A172 (cell line): ENCODE measurements at places on chromosomes 6 and 20. TPM values are rescaled to one million over a fixed set of nuclear protein-coding genes. Genes with fewer than 3 reads are reported as not detected.

- no peak for DNase-seq
Measured at GRCh38 chr6:154726887-154727286, 6.3 kb upstream of the SCAF8 start.

DNA sequence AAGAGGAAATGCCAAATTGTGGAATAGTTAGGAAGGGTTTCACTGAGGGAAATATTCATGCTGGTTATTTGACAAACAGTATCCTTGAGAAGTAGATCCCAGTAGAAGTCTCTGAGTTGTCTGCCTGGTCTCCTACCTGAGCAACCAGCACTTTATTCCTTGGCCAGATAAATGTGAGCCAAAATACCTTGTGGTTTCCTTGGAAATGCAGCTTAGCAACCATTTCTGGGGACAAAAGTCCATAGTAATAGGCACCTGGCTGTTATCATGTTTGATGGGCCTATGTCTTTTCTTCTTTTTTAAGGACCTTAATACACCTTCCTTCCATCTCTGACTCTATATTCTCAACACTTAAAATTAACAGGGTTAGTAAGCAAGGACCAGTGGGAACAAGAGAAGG lies 217.1 kb upstream of the MARCKS start:
- no peak for DNase-seq

DNA sequence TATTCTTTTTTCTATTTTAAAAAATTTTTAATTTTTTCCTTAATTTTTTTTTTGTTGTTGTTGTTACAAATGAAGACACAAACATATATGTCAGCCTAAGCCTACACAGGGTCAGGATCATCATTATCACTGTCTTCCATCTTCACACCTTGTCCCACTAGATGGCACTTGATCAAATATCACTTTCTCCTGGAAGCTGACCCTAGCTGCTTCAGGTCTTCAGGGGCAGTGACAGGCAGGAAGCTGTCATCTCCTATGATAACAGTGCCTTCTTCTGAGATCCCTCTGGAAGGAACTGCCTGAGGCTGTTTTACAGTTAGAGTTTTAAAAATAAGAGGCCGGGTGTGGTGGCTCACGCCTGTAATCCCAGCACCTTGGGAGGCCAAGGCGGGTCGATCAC lies 70.2 kb upstream of the EEF1E1 start:
- DNase-seq: no peak

GRCh38 chr6:132087391-132087790 lies 136.2 kb upstream of the CCN2 start:
- DNase-seq: no peak

DNA sequence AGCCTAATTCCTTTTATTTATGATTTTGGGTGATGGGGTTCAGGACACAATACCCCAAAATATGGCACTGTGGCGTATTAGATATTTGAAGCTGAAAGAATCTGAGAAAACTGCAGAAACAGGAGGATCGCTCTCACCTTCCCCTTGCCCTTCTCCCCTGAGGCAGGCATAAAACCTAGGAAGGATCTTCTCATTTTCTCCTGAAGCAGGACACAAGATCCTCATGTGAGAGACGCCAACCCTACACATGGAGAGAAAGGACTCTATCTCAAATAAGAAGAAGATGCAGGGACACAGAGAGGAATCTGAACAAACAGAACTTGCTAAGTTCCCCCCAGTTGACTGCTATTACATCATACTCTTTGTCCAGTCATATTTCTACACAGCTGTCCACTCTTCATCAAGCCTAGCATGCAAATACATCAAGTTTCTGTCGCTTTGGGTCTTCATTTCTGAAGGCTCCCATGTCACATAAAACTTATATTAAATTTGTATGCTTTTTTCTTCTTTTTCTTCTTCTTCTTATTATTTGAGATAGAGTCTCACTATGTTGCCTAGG lies 109.0 kb downstream of the DTNBP1 start:
- no peak for DNase-seq

Gene OR2B2
- not detected in 2 replicates for total RNA-seq

- no peak for DNase-seq
Measured at GRCh38 chr6:79557673-79558467, 20.6 kb upstream of the LCA5 start.

- no peak for DNase-seq
Measured at GRCh38 chr20:57002066-57002570, 264.3 kb downstream of the BMP7 start.

Gene COL9A3
- 1.9 and 2.8 TPM in 2 replicates for total RNA-seq

DNA sequence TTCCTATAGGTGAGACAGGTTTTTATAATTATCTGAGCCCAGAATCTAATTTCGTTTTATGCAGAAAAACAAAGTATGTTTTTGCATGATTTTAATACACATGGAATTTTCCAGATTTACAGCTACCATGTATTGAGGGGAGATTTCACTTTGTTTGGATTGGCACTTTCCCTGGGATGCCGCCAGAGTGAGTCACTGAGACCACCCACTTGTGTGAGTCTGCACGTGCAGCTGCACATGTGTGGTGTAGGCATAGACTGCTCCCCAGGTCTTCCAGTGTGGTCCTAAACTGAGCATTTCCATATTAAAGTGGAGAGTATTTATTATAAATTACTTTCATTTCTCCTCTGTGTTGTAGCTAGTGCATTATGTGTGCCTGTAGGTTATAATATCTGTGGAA lies 186.8 kb downstream of the UBE3D start:
- no peak for DNase-seq

Gene TP53TG5
- not detected in 2 replicates for total RNA-seq

GRCh38 chr20:25467441-25467840 lies 60.0 kb downstream of the GINS1 start:
- DNase-seq: no peak

Gene CST2
- total RNA-seq: not detected in 2 replicates

- no peak for DNase-seq
Measured at GRCh38 chr20:61099806-61100205, 152.3 kb upstream of the CDH4 start.

- no peak for DNase-seq
Measured at GRCh38 chr20:33594743-33595142, 67.4 kb upstream of the C20orf144 start.

- DNase-seq: peak; percentile 52
Measured at GRCh38 chr20:49516916-49517804, 34.7 kb upstream of the KCNB1 start.

Gene MCM3
- 163 and 198 TPM in 2 replicates for total RNA-seq

Gene SNX21
- 50.0 and 59.2 TPM in 2 replicates for total RNA-seq

DNA sequence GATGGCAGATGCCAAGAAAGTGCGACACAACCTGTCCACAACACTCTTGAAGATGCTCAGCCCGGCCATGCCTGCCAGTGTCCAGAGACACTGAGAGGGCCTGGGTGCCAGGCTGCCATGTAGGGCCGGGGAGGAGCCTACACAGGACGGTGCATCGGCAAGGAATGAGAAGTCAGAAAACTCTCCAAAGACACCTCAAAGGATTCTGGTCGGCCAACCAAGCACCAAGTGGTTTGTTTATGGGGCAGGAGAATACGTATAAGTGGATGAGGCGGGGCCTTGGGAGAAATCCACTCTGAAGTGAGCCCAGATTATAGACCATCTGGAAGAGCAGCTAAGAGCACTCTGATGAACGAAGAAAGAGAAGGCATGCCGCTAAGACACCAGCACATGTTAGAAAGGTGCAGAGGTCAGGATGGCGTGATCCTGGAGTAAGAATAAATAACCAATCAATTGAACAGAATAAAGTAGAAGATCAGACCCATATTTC lies 120.7 kb upstream of the FOXQ1 start:
- DNase-seq: no peak

Gene KIF6
- 0.26 TPM in 2 replicates for total RNA-seq
